AML-193 (cell line): ENCODE measurements at places on chromosomes 4 and X.

DNA sequence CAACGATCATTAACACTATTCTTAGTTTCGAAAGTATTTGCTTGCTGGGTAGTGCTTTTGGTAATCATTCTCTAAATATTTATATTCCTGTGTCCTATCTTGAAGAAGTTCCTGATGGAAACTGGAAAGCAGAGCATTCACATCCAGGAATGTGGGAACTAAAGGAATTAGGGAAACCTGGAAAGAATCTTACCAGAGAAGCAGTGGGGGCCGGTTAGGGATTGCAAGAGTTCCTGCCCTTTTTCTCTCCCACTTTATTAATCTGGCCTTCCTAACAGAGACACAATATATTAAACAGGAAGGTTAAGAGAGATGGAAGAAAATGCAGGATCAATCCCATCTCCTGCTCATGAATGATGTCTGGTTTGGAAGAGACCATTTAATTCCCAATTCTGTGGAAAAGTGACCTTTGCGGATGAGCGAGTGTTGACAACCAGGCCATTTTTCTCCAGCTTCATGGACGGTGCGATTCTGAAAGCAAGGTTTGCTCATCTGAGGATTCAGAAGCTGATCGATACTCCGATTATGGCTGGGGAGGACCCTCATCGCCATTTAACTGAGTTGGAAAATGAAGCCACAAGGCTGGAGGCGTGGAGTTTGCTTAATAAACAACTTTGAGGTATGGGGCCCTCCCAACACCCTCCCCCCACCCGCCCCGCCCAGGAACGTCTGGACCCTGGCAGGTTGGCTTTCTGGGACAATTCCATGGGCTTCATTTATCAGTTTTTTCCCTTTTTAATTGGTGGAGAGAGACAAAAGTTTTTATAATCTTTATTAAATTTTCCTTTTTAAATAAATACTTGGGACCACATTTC is 52.3 kb downstream of the C4orf51 start:
- no peak for DNase-seq

DNA sequence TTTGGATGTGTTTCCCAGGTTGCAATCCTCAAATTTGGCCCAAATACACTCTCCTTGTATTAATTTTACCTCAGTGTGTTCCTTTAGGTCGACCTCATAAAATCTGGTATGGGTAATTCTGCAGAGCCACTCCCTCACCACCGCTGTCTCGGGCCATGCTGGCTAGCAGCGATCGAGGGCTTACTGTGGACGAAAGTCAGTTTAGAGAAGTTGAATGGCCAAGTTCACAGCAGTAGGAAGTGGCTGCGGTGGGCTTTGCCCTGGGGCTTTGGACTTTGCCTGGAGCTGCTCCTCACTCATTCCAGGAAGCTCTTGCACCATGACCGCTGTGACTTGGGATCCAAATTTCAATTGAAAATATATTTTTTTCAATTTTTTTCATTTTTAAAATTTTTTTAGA is 19.6 kb downstream of the TMEM187 start:
- DNase-seq, result no peak

GRCh38 chrX:118974088-118974907 is at the start of gene LONRF3:
Gene LONRF3, plus strand, starts transcription at chrX:118974618. Its CDS starts 163 bp downstream, at chrX:118974781.
- no peak for DNase-seq

DNA sequence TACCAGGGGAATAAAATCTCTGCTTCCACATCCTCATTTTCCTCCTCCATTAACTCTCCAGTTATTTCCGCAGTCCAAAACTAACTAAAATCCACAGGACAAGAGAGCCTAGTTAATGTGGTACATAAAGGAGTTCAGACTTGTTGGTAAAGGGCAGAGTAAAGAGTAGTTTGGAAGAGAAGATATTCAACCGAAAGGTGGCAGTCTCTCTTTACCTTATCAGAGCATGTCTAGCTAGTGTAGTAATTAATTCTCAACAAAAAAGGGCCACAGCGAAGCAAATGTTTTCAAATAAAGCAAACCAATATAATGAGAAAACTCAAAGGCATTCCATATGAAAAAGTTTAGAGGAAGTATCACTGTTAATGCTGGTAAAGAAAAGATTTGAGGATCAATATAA is 286.5 kb downstream of the GLUD2 start:
- DNase-seq, result no peak

DNA sequence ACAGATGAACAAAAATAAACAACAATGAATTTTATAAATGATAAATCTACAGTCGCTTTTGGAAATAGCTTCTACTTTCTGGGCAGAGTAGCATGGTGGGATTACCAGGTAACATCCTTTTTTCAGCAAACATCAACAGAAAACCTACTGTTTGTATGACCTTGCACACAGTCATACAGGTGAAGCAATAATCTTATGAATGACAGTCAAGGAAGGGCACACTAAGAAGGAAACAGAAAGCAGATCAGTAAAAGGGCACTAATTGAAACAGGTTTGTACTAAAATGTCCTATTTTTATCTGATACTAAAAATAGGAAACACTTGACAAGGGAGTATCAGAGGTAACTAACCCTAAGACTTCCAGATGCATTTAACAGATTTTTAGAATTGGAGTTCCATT is 108.9 kb downstream of the DLG3 start:
- no peak for DNase-seq

GRCh38 chr4:147547314-147548056 is 66.6 kb downstream of the EDNRA start:
- no peak for DNase-seq

DNA sequence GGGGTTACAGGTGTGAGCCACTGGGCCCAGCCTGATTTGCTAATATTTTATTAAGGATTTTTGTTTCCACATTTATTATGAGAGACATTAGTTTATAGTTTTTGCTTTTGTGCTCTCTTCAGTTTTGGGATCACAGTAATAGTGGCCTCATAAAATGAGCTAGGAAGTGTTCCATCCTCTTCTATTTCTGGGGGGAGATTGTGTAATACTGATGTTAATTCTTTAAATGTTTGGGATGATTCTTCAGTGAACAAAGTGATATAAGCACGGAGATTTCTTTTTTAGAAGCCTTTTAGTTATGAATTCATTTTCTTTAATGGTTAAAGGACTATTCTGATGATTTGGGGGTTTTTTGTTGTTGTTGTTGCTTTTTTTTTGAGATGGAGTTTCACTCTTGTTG is 41.3 kb downstream of the RBMX start:
- DNase-seq, result no peak

DNA sequence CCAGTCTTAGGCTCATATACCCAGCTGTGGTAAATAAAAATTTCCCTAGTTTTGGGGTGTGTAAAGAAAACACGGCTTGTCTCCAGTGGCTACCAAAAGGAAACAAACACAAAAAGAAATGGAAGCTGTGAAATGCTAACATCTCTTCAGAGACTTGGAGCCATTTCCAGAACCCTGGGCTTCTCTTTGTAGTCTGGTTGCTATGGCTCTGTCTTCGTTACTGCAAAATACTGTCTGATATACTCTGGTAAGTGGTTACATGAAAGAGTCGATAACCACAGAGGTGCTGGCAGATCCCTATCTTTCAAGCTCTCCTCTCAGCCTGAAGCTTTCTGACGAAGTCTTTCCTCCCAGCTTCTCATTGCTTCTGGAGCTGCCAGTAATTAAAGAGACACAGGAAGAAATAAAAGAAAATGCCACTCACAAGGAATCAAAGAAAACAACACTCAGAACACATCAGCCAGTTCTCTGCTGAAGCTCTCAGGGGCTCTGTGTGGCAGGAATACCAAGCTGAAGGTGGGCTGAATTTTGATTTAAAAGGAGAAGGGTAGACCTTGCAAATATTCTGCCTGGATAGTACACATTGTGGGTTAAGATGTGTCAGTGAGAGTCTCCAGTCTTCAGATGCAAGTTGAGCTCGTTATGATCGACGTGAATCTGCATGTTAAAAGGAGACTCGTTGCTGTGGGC is 107.6 kb upstream of the FAM9C start:
- DNase-seq, result no peak

- DNase-seq, result no peak
Observed at GRCh38 chr4:813900-814299, 12.0 kb downstream of the CPLX1 start.

- DNase-seq, result no peak
Observed at GRCh38 chr4:177282284-177282835, 27.3 kb upstream of the NEIL3 start.

DNA sequence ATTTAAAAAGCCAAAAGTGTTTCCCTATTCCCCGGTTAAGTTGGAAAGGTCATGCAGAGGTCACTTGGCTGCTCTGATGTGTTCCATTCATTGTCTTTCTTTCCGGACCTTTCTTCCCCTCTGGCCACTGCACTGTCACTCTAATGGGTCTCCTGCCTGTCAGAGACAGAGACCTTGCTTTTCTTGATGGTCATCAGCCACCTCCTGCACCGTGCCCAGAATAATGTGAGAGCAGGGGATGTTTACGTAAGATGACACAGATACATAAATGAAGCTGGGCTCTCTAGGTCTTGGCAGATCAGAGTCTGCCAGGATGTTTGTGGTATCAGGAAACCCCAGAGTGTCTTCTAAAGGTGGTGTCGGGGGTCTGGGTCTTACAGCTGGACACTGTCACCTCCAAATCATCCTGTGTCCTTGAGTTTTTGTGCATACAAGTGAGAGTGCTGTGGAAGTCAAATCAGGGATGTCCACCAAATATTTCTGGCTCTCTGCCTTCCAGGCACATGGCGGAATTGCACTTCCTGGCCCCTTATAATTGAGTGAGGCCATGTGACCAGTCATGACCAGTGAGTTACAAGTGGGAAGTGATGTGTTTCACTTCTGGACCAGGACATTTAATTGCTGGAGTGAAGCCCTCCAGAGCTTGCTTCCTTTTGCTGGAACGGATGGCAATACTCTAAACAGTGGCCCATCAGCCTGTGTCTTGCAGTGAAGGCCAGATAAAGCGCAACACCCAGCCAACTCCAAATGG is 130.6 kb upstream of the ATP6AP2 start:
- no peak for DNase-seq
